Iris pigment epithelial cell (primary cell): ENCODE measurements at places on chromosomes 1 and 21.
A peak's percentile ranks its signal among the peaks of the same experiment; 100 is the strongest.

DNA sequence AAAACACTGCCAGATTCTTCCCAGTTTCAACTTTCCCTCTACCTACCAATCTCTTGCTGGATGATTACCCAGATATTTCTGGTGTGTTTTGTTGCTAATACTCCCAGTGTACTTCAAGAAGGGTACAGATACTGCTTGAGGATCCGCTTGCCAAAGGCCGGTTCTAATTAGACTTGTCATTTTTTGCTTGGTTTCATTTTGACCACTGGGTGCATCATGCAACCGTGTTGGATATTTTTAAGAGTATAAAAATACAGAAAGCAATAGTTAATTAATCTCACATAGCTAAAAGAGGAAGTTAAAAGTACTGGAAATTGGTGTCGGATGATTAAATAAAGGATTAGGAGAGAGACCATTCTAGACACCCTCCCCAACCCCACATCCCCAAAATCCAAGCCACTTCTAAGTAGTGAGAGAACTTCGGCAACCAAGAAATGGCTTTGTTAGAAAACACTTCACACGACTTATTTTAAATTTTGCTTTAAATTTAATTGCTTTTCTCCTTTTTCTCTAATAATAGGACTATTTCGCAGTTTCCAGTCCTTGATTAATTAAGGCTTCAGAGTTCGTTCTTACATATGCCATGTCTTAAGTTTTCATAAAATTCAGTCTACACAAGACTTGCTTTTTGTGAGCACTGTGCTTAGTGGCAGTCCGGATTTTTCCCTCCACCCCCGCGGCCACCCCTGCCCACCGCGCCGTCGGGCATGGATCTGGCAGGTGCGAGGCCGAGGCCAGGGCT, 2.5 kb upstream of the CDKN2C start:
- DNase-seq, result peak; percentile 18

GRCh38 chr21:38806942-38807284, 1.2 kb downstream of the ETS2 start:
- DNase-seq, result peak; percentile 49

- peak; percentile 41 for DNase-seq
Measured at GRCh38 chr1:167689567-167689920, 32.2 kb upstream of the MPZL1 start.

DNA sequence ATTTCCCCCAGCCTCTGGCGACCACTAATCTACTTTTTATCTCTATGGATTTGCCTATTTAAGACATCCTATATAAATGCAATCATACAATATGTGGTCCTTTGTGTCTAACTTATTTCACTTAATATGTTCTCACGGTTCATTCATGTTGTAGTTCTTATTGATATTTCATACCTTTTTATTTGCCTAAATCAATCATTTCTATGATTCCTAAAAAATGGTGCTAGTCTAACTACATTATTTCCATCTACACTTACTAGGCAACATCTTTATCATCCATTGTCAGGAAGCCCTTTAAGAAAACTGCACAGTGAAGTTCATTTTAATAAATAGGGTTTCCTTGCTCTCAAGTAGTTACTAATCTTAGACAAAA, 380 bp upstream of the FBXO28 start:
- DNase-seq, result no peak

- DNase-seq, result no peak
Measured at GRCh38 chr21:14826630-14827029, 238.2 kb downstream of the NRIP1 start.
